WTC11 (cell line): ENCODE measurements at places on chromosomes 3 and 15. TPM values are rescaled to one million over a fixed set of nuclear protein-coding genes. Genes with fewer than 3 reads are reported as not detected.
A peak's percentile ranks its signal among the peaks of the same experiment; 100 is the strongest.

The UBP1 gene
- total RNA-seq, result 68.5 to 72.6 TPM (median 69.6 TPM) in 3 replicates

The ERC2 gene
- total RNA-seq, result 18.6 to 23.5 TPM (median 18.8 TPM) in 3 replicates

DNA sequence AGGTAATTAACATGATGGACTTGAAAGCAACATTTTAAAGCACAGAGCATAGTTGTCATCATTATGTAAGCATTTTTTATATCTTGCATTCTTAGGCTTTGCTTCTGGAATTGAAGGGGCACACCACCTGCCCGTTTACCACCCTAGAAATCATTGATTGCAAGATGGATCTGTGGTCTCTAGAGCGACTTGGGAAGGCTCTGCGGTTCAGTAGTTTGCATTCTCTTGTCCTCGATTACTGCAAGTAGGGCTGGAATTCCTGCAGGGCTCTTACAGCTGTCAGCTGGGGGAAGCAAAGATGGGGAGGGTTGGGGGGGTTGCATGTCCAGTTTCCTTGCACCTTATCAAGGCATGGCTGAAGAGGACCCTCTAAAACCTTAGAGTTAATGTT is 56.7 kb upstream of the RNF7 start:
- H3K4me1 ChIP-seq, result peaks cover 59% of the 10 kb centered on the region
- H3K36me3 ChIP-seq, result peaks cover 10% of the 10 kb centered on the region
- no peak for DNase-seq
- no peaks in the 10 kb centered on the region for H3K27me3 ChIP-seq
- peak overlapping the region; percentile 20; the same call in 1 of the 2 replicates for H3K4me3 ChIP-seq

GRCh38 chr3:125324341-125324740 is 50.8 kb downstream of the ZNF148 start:
- no peak overlapping the region for H3K27ac ChIP-seq
- peaks cover 3% of the 10 kb centered on the region; the same call in 1 of the 2 replicates for H3K36me3 ChIP-seq
- no peak overlapping the region for H3K4me3 ChIP-seq
- H3K27me3 ChIP-seq, result no peaks in the 10 kb centered on the region
- H3K4me1 ChIP-seq, result peaks cover 15% of the 10 kb centered on the region
- no peak for DNase-seq

DNA sequence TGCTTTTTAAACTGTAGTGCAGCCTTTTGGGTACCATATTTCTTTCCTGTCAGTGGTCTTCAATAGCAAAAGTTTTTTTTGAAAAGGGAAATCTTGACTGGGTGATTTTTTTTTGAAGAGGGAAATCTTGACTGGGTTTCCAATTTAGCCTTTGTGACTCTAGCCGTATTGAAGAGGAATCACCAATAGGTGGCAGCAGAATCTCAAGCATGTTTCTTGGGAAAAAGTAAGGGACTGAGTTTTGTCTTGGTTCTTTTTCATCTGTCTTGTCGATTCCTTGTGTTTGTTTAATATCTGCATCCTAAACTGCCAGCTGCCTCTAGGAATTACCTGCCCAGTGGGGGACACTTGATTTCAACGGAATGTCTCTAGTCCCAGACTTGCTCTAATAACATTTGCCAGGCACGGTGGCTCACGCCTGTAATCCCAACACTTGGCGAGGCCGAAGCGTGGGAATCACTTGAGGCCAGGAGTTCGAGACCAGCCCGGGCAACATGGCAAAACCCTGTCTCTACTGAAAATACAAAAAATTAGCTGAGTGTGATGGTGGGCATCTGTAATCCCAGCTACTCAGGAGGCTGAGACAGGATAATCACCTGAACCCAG is 89.2 kb downstream of the RBPMS2 start:
- H3K4me1 ChIP-seq, result peaks cover 60% of the 10 kb centered on the region
- peaks cover 53% of the 10 kb centered on the region for H3K36me3 ChIP-seq
- peak overlapping the region; percentile 93 for H3K27ac ChIP-seq
- no peaks in the 10 kb centered on the region for H3K27me3 ChIP-seq
- DNase-seq, result no peak

DNA sequence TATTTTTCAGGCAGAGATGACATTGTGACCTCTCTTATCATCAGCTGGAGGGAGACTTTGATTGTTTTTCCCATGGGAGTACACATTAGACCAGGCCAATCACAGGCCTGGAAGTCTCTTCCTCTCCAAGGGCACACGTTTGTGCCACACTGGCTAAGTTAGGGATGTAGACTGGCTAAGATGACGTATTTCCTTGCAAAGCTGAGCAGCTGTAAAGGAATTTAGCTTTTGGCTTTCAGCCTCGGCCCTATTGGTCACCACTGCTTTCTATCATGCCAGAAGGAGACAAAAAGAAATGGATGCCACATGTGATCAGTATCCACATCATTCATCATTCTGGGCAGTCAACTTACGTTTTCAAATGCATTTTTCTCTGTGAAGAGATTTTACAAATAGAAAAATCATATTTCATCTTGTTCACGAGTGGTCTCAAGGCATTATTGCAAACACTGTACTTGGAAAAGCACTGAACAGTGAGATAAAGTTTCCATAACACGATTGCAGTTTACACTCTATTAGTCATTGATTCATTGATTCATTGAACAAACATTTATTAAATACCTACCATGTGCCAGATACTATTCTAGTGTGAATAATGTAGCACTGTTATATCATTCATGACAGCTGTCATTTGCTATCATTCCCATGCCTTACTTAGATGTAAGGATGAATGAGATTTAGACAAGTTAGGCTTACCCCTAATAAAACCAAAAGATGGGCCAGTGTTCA is 27.0 kb upstream of the RNF7 start:
- peaks cover 8% of the 10 kb centered on the region for H3K36me3 ChIP-seq
- no peak overlapping the region for H3K4me3 ChIP-seq
- no peak for DNase-seq
- H3K27me3 ChIP-seq, result no peaks in the 10 kb centered on the region
- H3K27ac ChIP-seq, result no peak overlapping the region
